ENCODE measurements at places on chromosomes 1 and 21.

DNA sequence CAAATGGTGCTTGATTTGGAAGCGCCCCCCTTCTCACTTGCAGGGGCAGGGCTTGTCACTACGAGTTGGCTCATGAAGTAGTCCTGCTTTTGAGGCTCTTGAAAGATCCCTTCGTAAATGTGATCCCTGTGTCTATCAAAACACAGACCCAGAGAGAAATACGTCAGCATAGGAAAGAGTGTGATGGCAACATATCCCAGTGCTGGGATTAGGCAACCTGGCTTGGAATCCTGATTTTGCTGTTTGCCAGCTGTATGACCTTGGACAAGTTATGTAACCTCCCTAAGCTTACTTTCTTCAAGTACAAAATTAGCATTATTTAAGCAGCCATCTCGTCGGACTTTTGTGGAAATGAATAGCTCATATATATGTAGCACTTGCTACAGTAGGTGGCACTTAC, 228.4 kb downstream of the ATG4C start:
- DNase-seq = no peak

- no peak for DNase-seq
Measured at GRCh38 chr21:18518054-18518481, 114.5 kb upstream of the TMPRSS15 start.

DNA sequence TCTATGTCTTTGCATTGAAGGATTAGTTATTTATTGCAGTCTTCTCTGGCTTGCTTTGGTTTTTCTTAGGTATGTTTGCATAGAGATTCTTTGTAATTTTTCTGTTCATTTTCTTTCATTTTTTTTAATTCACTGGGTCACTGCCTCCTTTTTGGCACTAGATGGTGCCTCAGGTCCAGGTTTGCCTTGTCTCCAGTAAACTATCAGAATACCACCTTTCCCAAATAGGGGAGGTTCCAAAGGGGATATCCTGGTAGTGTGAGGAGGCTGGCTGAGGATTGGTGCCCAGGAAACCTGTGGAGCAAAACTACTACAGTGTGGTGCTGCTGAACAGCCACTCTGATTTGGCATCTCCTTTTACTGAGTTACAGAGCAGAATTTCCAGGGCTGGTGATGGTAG, 257.1 kb downstream of the KCTD3 start:
- no peak for DNase-seq

GRCh38 chr1:202821467-202821866, 10.7 kb downstream of the PCAT6 start:
- DNase-seq = no peak

DNA sequence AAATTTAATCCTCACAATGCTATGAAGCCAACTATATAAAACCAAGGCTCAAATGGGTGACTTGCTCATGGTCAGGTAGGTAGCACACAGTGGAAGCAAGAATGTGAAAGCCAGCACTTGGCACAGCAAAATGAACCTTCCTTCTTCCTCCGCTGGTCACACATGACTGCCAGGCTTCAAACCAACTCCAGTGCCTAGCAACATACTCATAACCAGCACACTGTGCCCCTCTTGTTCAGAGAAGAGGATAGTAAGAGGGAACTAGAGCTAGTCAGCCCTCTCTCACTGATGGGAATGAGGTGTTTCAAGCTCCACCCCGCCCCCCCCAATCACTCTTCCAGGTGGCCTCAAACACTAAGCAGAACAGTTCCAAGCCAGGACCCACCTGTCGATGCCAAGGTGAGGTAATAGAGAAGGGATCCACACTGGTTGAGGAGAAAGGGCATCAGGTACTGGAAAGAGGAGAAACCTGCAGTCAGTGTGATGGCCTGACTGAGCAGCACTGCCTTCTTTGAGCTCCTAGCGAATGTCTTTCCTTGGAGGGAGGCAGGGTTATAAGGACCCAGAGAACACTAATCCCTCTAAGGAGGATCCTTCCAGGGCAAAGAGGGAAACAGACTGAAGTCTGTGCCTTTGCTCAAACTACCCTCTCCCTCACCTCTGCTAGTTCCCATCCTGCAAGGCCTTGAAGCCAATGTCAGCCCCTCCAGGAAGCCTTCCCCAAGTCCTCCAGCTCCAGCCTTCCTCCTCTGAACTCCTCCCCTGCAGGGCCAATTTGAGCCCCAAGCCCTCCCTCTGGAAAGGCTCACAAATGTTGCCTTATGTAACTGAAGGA, 1.2 kb downstream of the TMEM234 start:
- no peak for DNase-seq

GRCh38 chr1:98661544-98662355, at the start of gene SNX7:
Gene SNX7 (plus strand): TSS chr1:98661721. CDS start chr1:98661732, 11 bp downstream.
- no peak for DNase-seq

DNA sequence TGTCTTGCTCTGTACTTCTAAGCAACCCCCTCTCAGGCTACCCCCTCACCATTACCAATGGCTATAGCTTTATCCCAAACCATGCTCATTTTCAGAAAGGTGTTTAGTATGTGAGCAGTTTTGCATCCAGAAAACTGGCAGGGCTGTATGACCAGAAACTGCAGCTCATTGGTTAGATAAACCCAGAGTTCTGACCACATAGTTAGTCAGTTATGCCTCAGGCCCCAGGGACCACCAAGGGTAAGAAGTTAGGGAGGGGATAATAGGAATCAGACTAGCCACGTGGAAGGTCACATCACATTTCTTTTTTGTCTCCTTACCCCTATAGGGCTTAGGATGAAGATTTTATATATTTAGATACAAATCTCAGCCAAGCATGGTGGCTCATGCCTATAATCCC, 1.2 kb downstream of the ITGA10 start:
- DNase-seq = no peak

GRCh38 chr1:55524006-55524405, 308.8 kb upstream of the USP24 start:
- no peak for DNase-seq
